Stimulated activated CD4-positive, alpha-beta T cell treated with anti-CD3 and anti-CD28 coated beads, Interleukin-15, amount 100 ng/mL, for 1 hour (primary cell): ENCODE measurements at places on chromosomes 13 and 19.

GRCh38 chr19:44684892-44685863 is 13.8 kb upstream of the CEACAM16 start:
- no peak for DNase-seq

DNA sequence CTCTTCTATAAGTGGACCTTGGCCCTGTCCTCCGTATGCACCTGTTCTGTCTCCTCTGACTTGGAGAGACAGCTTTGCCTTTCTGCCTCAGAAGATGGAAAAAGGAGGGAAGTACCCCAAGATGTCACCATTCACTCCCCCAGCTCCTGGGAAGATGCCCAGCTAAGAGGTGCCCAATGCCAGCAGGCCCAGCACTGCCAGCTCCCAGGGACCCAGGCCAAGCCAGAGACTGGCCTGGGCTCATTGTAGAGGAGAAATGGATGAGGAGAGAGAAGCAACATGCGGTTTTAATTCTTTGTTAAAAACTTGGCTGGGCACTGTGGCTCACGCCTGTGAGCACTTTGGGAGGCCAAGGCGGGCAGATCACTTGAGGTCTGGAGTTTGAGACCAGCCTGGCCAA is 111.5 kb upstream of the ZNF507 start:
- DNase-seq = no peak

DNA sequence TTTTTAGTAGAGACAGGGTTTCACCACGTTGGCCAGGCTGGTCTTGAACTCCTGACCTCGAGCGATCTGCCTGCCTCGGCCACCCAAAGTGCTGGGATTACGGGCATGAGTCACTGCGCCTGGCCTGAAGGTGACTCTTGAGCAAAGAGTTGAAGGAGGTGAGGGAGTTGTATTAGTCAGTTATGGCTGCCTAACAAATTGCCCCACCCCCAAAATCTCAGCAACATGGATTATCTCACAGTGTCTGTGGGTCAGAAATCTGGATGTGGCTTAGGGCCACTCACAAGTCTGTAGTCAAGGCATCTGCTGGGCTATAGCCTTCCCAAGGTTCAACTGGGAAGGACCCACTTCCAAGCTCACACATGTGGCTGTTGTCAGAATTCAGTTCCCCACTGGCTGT is 52.8 kb upstream of the ADGRE5 start:
- DNase-seq = no peak

- DNase-seq = no peak
These were observed 16.8 kb downstream of the SPC24 start for GRCh38 chr19:11138601-11139300.

- DNase-seq = no peak
These were observed 226.2 kb upstream of the ARGLU1 start for GRCh38 chr13:106794117-106794516.

DNA sequence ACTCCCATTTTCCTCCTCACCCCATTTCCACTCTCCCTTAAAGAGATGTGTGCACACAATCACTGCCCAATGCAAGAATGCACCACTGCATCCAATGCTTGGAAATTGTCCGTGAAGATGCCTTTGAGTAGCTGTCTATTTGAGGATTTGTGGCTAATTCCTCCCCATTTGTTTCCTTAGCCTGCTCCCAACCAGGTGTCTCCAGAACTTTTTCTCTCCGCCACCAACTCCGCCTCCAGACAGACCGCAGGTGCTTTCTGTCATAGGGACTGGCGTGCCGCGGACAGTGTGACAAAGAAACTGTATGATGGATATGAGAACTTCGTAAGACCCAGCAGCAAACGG is 461 bp upstream of the TM9SF2 start:
- DNase-seq = no peak

GRCh38 chr13:51130348-51130747 is 19.3 kb upstream of the C13orf42 start:
- DNase-seq = no peak

GRCh38 chr13:29496241-29496712 is 99.2 kb downstream of the SLC7A1 start:
- no peak for DNase-seq

DNA sequence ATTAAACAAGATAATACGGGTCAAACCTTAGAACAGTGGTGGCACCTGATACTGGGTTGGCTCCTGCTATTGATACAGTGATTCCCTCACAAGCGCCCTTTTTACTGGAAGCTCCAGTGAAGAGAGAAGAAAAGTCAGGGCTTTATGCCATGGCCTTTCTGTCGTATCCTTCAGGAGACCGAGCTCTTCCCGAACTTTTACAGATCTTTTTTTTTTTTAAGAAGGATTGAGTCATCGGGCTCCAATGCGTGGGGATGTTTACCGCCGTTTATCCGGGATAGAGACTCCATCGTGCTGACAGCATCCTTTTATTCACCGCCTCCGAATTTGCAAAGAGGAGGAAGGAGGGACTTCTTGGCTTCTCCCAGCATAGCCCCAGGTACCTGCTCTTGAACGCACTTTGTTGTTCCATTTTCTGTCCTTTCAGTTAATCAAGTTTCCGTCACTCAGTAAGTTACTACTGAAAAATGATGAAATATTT is 574 bp downstream of the ZNF227 start:
- DNase-seq = no peak

DNA sequence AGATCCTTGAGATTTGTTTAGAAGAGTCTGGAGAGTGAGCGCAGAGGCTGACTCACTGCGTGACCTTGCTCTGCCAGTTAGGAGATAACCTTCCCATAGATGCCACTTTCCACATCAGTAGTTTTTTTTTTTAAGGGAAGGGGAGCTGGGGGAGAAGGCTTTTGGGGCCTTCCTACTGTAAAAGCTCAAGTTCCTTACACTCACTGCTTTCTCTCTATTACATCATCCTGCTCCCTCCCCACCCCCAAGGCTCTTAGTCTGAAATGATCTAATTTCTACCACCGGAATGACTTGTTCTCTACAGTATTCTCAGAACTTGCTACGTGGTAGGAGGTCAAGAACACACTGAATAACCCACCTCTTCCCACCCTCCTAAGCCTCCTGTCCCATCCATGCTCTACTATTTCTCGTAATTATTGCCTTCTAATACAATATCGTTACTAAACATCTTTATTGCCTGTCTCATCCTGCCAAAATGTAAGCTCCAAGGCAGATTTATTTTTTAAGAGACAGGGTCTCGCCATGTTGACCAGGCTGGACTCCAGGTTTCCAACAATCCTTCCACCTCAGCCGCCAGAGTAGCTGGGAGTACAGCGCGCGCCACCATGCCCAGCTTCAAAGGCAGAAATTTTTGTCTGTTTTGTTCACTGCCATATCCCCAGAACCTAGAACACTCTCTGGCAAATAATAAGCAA is 1.2 kb downstream of the LONP1 start:
- no peak for DNase-seq

GRCh38 chr13:51035978-51036377 is 75.1 kb downstream of the C13orf42 start:
- no peak for DNase-seq

- DNase-seq = no peak
These were observed 10.3 kb upstream of the ZBTB7A start for GRCh38 chr19:4077007-4077374.

- no peak for DNase-seq
These were observed 24.7 kb downstream of the GPR42 start for GRCh38 chr19:35395382-35396199.

DNA sequence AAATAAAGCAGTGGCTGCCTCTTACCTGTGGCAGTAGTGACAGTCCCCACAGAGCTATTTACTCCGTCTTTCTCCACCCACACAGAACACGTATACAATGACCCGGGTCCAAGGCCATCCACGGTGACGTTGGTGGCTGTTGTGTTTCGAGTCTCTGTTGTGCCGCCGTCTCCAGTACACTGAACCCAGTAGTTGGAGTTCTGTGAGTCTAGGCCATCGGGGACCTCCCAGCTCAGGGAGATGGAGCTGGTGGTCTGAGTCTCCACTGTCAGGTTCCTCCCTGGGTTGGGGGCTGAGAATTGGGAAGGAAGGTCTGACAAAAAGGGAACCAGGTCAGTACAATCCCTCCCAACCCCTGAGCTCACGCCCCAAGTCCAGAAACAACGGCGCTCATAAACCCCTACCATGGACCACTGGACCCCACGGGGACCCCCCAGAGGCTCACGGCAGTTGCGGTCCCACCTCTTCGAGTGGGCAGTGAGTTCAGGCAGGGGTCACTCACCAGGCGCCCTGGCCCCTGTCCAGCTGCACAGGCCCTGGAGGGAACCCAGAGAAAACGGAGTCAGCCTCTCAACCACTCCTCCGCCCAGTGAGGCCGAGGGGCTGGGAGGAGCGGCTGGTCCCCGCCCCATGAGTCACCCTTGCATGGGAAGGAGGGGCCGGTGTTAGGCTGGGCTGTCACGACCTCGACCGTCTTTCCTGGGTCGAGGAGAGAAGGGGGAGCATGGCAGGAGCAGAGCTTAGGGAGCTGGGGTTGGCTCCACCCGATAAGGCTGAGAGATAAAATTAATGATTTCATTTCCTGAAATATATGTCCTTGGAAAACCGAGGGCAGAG is 2.4 kb downstream of the PTPRH start:
- DNase-seq = peak; percentile 32

DNA sequence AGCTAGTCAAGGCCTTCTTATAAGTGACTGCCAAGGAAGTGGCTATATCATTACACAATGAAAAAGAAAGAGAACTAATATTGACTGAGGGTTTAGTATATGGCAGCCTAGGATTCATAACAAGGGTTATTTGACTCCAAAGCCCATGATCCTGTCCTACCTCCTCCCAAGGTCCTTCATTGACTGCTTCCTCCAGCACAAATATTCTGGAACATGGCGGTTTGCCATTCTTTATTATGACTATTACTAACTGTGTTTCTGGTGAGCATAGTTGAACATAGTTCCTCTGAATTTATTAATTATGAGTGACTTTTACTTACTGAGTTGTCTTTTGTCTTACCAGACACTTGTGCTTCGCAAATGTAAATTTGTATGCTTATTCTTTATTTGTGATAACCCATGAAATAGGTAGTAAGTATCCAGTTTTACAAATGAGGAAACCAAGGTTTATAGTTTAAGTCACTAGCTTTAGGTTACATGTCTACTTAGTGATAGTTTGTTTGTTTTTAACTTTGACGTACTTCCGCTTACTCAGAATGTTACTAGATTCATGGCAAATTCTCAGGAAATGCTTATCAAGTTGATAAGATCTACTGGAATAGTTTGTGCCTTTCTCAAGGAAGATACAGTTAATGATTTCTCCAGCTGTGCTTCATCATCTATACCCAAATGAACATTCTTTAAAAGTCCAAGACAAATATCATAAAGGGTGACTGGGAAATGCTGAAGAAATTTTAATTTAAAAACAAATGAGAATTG is 15.5 kb upstream of the DCLK1 start:
- no peak for DNase-seq

DNA sequence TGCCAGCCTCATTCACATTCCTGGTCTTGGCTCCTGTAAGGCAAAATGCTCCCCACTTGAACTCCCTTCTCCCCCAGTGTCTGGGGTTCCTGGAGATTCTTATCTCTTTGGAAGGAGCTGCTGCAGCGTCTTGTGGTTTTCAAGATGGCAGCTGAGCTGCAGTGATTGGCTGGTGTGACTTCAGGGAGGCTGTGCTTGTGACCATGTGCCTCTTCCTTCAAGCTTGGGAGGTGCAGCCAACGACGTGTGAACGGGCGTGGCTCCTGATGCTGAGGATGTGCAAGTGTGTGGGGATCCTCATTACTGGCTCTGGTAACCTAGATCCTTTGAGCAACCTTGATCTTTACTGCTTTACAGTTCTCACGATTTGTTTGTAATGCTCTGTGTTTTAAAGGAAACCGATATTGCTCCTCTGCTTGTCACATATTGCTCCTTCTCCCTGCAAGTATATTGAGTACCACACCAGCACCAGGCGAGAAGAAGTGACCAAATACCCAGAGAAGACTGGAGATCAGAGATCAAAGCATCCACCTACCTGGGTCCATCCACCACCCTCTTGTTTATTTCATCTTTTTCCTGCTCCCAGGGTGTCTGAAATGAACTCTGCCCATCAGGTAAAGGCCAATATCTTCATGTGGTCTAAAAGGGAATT is 208.5 kb downstream of the FGF9 start:
- DNase-seq = no peak

DNA sequence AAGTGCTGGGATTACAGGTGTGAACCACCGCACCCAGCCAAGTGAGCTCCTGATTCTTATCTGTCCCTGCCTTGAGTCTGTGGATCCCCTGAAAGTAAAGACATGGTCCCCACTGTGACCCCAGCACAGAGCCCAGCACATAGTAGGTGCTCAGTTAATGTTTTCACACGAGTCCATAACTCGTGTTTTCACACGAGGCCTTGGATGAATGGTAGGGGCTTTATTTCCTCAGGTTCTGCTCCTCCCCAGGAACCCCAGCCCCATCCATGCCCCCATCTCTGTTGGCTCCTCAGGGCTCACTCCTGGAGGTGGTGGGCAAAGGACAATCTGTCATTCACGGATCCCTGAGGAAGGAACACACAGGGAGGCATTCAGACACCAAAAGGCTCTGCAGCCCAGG is 23.6 kb upstream of the PDE4C start:
- DNase-seq = no peak

DNA sequence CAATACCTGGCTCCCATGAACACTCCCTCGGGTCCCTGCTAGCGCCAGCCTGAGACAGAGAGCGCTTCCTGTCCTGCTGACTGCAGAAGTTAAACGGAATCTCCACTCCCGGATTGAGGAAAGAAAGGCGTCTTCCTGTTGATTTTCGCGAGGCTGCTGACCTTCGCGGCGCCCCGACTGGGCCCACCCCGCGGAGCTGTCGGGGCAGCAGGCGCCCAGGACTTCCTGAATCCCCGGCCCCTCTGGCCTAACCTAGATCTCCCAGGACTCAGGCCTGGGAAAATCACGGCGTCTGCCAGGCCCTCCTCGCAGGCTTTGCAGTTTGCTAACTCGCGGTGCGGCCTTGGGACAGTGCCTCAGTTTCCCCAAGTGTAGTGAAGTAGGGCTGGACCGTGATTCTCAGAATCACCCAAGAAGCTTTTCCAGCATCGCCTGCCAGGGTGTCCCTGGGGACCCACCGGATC is 108.8 kb downstream of the KCTD15 start:
- no peak for DNase-seq

- no peak for DNase-seq
These were observed 5.0 kb downstream of the PVR start for GRCh38 chr19:44648631-44649251.

DNA sequence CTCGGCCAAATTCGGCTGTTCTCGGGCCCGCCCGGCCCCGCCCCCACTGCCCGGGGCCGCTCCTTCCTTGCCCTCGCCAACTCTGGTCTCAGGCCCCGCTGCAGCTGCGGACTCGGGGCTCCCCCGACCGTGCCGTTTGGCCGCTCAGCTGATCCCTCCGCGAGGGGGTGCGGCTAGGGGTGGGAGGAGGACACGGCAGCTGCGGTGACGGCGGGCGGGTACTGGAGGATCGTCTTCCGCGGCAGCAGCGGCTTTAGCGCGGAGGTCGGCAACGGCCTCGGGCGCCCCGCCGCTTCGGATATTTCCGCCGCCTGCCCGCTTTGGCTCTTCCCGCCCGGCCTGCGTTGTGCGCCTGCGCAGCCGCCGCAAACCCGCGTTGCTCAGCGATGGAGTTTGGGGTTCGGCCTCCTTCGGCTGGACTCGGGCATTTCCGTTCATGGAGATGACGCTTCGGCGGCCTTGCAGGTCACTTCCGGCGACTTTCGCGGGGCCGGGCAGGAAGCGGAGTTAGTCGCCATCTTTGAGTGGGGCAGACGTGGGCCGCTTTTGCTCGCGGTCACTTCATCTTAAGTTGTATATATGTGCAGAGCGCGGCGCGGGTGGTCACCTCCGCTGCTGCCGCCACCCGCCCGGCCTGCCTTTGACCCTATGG is 338 bp upstream of the UBE2M start:
- peak; percentile 99 for DNase-seq

GRCh38 chr19:55508120-55508519 is 19.9 kb downstream of the SSC5D start:
- DNase-seq = no peak
